Panc1 (cell line): ENCODE measurements at places on chromosomes 12 and 14.

DNA sequence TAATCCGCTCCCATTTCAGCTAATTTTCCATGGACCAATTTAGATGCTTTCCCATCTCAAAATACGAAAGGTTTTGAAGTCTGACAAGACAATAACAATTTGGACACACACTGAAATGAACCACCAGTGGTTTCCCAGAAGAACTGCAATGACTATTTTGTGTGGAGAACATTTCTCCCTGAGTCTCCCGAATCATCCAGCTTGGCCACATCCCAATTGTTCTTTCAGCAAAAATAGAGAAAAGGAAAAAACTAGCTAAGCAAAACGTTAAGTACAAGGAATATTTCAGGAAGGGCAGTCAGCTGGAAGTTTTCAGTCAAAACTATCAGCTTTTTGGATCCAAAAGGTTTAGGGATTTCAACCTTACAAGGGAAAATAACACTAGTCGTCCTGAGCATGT is 390.6 kb downstream of the KCNH5 start:
- DNase-seq = no peak

GRCh38 chr14:80973931-80974641 is 18.7 kb downstream of the TSHR start:
- no peak for DNase-seq

- DNase-seq = no peak
Observed at GRCh38 chr12:122126713-122127597, 47.1 kb downstream of the IL31 start.

- no peak for DNase-seq
Observed at GRCh38 chr12:81617915-81618314, 141.2 kb downstream of the PPFIA2 start.

- DNase-seq = no peak
Observed at GRCh38 chr12:66190519-66191370, 1.7 kb downstream of the IRAK3 start.

- DNase-seq = no peak
Observed at GRCh38 chr14:65103150-65103760, 938 bp upstream of the MAX start.

GRCh38 chr12:108875682-108876361 is 4.1 kb upstream of the DAO start:
- DNase-seq = no peak

DNA sequence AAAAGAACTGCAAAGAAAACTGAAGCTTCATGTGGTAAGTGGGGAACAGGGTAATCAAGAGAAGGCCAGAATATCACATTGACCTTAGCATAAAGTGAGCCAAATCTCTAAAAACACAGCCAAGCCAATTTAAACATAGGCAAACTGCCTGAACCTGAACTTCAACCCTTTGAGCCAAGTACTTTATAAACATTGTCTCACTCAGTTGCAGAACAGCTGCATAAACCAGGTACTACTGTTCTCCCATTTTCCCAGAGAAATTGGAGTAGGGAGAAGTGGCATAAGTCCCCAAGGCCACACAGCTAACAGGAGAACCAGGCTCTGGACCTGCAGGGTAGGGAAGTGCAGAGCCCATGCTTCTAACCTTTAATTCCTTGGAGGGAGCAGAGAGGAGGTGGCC is 30.4 kb upstream of the FKBP4 start:
- no peak for DNase-seq

GRCh38 chr12:22935501-22935900 is 310.5 kb downstream of the ETNK1 start:
- no peak for DNase-seq

DNA sequence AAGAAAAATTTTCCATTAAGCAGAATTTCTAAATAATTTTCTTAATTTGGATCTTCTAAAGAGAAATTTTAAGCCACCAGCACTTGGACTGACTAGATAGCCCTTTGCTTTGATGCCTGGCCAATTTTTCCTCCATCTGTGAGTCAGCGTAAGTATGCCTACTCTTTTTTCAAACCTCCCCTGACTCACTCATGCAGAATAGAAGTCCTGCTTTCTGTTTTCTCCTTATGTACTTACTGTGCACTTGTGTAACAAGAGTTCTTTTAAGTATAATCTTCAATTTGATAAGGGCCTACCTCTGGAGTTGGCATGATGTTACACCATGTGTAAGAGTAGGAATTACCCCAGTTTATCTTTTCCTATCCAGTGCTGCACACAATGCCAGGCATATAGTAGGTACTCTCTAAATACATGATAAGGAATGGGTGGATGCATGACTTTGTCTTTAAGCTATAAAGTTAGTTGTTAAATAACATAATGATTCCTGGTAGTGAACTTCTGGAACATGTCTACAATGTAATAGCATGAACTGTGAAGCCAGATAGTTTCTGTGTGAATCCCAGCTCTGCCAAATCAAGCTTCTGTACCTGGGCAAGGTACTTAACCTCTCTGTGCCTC is 329.6 kb downstream of the TMTC2 start:
- no peak for DNase-seq

GRCh38 chr14:75540479-75540851 is 18.2 kb downstream of the BATF start:
- DNase-seq = no peak

GRCh38 chr14:68539241-68539737 is 253.6 kb downstream of the ZFP36L1 start:
- no peak for DNase-seq

- DNase-seq = no peak
Observed at GRCh38 chr12:120266180-120266870, 795 bp upstream of the PXN start.

- no peak for DNase-seq
Observed at GRCh38 chr14:26887847-26888246, 290.0 kb upstream of the NOVA1 start.

DNA sequence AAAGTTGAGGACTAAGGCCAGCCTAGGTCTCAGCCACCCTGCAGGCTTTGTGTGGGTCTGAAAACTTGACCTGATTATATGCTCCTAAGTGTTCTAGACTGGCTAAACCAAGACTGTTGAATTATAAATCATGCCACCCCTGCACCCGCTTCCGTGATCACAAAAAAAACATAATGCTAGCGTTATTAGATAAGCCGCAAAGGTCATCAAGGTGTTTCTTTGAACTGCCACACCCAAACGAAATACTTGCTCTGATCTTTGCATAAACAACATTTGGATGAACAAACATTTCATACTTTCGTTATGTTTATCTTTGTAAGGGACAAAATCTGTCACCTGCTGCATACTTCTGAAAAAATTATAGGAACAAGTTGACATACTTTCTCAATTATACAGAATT is 2.5 kb downstream of the SMCO2 start:
- no peak for DNase-seq

DNA sequence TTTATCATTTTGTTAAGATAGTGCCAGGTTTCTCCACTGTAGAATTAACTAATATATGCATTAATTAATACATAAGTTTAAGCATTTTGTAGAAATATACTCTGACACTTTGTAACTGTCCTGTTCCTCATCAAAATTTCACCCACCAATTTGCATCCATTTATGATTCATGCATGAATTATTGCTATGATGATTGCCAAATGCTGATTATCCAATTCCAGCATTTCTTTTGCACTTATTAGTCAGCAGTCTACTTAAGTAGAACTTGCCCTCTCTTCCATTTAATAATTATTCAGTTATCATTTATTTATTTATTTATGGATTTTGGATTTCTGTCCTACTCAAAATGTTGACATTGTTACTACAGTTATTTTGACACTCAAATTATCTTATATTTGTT is 72.2 kb downstream of the SLC6A15 start:
- no peak for DNase-seq

- DNase-seq = no peak
Observed at GRCh38 chr12:2259369-2259768, 206.6 kb downstream of the CACNA1C start.

DNA sequence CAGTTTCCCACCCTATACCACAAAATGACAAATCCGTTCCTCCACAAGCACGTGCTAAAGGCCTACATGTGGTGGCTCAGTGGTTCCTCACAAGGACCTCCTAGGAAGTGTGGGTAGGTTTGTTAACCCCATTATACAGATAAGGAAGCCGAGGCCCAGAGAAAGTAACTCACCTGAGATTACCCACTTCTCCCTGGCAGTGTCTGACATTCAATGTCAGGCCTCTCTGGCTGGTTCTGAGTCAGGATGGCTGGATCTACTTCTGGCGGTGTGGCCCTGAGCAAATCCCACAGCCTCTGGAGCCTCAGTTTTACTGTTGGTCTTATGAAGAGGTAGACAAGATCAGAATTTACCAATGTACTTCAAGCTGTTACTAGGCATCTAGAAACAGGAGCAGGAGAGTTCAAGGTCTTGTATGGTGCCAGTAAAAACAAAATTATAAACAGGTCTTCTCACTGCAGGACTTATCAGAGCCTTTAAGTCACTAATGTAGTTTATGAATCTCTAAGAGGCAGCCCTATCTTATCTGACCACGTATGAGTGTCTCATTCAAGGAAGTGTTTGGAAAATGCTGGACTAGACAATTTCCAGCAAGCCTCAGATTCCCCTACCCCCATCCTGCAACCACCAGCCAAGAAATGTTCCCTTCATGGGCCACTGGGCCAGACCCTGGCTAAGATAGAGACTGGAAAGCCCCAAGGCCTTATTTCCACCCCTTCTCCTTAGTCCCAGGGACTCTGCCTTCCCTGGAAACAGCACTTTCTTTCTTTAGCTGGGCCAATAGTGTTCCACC is 4.2 kb downstream of the HSPB8 start:
- no peak for DNase-seq

GRCh38 chr12:66915306-66915904 is 236.5 kb upstream of the GRIP1 start:
- DNase-seq = no peak

- DNase-seq = no peak
Observed at GRCh38 chr12:5066251-5066650, 22.6 kb downstream of the KCNA5 start.

- no peak for DNase-seq
Observed at GRCh38 chr12:75933101-75933500, 98.5 kb downstream of the PHLDA1 start.

DNA sequence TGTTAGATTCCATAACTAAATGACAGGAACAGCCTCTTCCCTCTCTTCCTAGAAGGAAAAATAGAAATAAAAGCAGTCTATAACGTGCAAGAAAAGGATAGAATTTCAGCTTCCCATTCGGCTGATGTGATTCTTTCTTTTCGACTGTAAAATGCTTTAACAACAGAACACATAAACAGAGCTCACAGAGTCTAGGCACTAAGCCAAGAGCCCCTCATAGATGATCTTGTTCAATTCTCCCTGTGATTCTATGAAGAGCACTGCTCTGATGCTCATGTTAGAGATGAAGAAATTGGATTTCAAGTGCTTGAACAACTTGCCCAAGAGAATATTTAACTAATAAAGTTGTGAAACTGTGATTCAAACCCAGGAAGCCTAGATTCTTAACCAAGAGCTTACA is 232.7 kb downstream of the RPAP3 start:
- DNase-seq = no peak

DNA sequence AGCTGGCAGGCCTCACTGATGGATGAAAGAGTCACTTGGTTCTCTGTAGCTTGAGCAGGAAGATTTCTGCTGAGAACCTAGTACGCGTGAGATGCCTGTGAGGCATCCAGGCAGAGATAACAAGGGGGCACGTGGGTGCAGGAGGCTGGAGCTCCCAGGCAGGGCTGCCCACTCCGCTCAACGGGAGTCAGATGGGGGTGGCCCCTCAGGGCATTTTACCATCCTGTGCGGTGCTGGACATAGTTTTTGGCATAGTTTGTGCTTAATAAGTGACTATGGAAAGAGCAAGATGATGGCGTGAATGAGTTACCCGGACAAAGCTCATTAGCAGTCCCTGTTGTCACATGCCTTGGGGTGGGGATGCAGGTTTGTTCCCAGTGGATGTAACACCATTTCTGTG is 182.8 kb downstream of the TSPAN9 start:
- no peak for DNase-seq

DNA sequence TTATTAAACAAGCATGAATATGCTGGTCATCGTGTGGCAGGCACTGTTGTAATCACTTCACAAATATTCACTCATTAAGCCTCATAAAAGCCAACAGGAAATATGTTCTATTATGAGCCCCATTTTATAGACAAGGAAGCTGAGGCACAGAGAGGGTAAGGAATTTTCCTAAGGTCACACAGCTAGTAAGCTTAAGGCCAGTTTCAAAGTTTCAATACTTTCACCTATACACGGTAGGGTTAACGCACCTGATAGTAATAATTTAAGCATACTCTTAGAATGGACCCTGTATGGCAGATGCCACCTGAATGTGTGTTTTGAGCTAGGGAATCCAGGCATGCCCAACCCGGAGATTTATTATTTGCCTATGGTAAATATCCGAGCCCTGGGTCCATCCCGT is 39.8 kb downstream of the EGLN3 start:
- no peak for DNase-seq

DNA sequence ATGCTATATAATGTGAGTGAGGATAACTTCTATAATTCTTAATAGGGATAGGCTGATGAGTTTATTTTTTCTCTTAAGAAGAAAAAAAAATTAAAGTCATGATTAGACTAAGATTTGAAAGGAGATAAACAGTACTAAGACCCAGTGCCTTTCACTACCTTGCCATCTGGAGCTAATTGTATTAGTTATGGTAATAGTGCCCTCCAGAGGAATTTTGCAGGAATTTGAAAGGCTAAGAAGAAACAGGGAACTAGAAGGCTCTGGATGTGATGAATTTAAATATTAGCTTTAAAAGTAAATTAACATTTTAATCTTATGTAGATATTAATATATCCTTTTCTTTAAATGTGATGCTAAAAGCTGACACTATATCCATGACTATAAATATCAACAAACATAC is 36.6 kb upstream of the PIK3C2G start:
- DNase-seq = peak; percentile 4

- no peak for DNase-seq
Observed at GRCh38 chr12:121209624-121210572, at the start of gene P2RX4. TSS of gene P2RX4 (plus strand) at chr12:121210129. CDS start at chr12:121210165, 36 bp downstream.

GRCh38 chr12:19695244-19696098 is 256.2 kb downstream of the AEBP2 start:
- no peak for DNase-seq

- no peak for DNase-seq
Observed at GRCh38 chr14:100203962-100204834, 34.7 kb upstream of the YY1 start.

GRCh38 chr14:26286913-26287205 is 311.0 kb downstream of the NOVA1 start:
- DNase-seq = no peak

DNA sequence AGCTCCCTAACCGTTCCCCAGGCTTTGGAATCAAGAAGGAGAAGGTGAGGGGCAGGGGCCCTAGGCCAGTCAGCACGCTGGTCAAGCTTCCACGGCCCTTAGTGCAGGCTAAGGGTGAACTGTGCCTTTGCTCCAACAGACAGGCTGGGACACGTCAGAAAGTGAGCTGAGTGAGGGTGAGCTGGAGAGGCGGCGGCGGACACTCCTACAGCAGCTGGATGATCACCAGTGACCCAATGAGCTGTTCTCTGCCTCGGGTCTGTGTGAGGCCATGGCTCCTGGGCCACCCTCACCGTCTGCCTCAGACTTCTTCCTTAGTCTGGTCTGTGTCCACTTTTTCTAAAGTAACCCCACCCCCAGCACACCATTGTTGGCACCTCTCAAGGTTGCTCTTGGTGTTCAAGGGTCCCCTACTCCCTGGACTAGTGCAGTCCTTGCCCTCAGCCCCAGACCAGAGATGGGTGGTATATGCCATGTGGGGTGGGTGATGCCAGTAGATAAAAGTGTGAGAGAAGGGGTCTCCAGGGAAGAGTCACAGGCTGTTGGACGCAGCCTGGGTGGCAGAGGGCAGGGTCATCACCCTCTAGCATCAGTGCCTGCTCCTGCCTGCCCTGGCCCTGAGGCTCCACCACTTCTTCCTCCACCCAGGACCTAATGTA is 20.7 kb downstream of the PRPF40B start:
- no peak for DNase-seq
